ENCODE measurements at places on chromosomes 5 and 9. TPM values are rescaled to one million over a fixed set of nuclear protein-coding genes. Genes with fewer than 3 reads are reported as not detected.

The PLPP1 gene
- total RNA-seq: 8.9 TPM

The SHC3 gene
- not detected for total RNA-seq

The SYNPO gene
- total RNA-seq: 0.10 TPM

The TRIM36 gene
- total RNA-seq: 0.45 TPM

The CCDC152 gene
- 3.4 TPM for total RNA-seq

The BTNL9 gene
- total RNA-seq: not detected
